NCI-H510A (cell line): ENCODE measurements at places on chromosomes 7 and 10.

DNA sequence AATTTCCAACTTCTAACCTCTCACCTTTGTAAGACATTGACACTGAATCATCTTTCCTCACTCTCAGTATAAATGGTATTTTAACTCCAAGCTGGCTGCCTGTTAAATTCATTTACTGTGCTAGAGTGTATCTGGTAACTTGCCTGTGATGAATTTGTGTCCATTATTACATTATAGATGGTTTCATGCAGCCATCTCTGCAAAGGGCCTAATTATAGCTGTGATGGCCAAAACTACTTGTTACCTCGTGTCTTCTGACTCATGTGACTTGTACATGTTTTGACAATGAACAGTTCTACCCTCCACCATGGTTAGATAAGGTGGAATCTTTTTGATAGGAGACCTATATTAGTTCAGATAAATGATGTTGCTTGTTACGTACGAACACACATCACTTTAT is 392.0 kb downstream of the PAXIP1 start:
- no peak for DNase-seq

DNA sequence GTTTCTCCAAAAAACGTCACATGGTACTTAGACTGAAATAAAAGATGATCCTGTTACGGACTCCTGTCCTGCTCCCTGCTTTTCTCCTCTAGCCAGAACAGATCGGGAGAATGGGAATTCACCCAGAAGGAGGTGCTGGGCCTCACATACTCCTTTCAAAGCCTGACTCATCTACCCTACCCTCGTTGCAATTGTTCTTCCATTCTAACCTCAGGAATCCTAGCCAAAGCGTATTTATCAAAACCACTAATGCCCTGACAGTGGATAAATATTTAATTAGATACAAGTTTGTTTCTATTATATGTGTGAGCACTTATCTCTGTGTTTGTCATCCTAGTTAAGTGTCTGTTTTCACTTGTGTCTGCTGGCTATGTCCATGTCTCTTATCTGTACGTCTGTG is 21.7 kb downstream of the ZCWPW1 start:
- DNase-seq, result no peak

GRCh38 chr10:104040862-104041789 is 44.6 kb downstream of the COL17A1 start:
- no peak for DNase-seq

GRCh38 chr7:35988818-35989217 is 164.2 kb upstream of the EEPD1 start:
- DNase-seq, result no peak

GRCh38 chr10:124698545-124699469 is 45.4 kb downstream of the FAM53B start:
- DNase-seq, result no peak

DNA sequence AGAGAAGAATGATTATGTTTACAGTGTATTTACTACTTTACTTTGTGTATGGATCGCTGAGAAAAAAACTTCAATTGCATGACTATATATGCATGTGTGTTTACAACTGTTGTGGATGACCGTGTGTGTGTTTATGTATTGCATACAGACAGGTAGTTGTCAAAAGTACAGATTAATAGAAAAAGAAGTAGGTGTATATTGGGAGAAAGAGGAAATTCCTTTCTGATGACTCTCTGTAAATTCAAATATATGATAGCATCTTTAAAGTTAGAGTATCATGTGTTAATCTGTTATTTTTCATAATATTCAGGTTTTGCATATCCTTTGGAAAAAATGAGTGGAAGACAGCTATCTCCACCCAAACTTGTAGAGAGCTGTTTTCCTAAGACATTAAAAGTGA is 160.4 kb upstream of the AGR3 start:
- no peak for DNase-seq

DNA sequence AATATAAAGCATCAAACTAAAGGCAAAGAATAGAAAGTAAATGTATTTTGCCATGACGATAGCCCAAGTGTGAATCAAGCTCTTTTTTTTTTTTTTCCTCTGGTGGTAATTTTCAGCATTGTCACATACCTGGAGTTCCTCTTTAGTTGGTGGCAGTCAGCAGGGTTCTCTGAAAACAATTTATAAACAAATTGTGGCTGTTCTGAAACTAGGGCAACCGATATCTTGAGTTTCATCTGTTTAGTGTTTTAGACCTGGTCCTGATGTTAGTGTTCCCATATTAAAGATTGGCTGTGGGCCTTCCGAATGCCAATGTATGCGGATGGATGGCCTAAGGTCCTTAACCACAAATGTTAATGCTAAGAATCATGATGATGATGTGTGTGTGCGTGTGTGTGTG is 713.1 kb downstream of the GATA3 start:
- no peak for DNase-seq

- no peak for DNase-seq
Observed at GRCh38 chr7:137453356-137453755, 109.8 kb upstream of the PTN start.

DNA sequence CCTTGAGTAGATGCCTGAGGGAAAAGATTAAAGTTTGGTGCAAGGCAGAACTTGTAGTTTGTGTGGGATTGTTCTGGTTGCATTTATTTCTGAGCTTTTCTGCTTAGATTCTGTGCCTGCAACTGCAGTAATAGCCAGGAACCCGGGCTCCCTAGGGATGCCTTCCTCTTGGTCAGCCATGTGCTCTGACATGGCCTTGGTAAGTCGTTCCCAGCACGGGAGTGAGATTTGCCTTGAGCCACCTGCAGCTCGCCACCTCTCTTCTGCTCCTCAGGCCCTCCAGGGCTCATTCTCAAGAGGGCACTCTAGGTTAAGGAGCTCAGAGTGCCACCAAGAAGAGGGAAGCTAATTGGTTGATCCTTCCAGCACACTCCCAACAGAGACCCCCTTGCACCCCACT is 350.6 kb upstream of the MKI67 start:
- DNase-seq, result no peak

- no peak for DNase-seq
Observed at GRCh38 chr7:158988302-158988862, 132.0 kb downstream of the DYNC2I1 start.

- no peak for DNase-seq
Observed at GRCh38 chr10:114077815-114078219, 34.2 kb downstream of the ADRB1 start.

GRCh38 chr10:34514290-34514689 is 300.8 kb downstream of the PARD3 start:
- DNase-seq, result no peak

- DNase-seq, result no peak
Observed at GRCh38 chr7:50446542-50446960, 3.6 kb downstream of the FIGNL1 start.

- no peak for DNase-seq
Observed at GRCh38 chr10:52446391-52446790, 132.3 kb downstream of the DKK1 start.

DNA sequence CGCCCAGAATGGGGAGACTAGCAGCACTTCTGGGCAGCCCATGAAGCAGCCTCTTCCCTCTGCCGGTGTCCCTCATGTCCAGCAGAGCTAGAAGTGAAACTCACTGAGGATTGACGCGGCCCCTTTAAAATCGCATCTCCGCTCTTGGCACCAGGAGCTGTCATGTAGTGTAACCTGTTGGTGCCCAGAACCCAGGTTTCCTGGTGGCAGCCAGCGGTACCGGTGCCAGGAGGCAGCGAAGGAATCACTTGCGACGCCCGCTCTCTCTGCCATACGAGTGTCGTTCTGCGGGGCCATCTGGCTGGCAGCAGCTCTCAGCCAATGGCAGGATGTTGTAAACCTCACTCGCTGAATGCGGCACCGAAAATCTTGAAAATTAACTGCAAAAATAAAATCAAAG is 82.7 kb downstream of the CUX1 start:
- no peak for DNase-seq
